HepG2 (cell line): ENCODE measurements at places on chromosomes 1 and 21.
A peak's percentile ranks its signal among the peaks of the same experiment; 100 is the strongest.

- no peak for DNase-seq
Observed at GRCh38 chr1:6962478-6962995, 177.3 kb downstream of the CAMTA1 start.

- no peak for DNase-seq
Observed at GRCh38 chr1:17067069-17067426, 13.2 kb upstream of the SDHB start.

DNA sequence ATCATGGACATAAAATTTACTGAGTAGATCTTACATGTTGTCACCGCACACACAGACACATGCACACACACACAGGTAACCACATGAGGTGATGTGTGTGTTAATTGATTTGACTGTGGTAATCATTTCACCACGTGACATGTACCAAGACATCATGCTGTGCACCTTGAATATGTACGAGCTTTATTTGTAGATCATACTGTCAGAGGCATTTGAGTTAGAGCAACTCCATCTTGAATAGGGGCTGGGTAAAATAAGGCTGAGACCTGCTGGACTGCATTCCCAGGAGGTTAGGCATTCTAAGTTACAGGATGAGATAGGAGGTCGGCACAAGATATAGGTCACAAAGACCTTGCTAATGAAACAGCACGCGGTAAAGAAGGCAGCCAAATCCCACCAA, 31.7 kb upstream of the TRIM17 start:
- DNase-seq = no peak

GRCh38 chr1:8384088-8384487, 66.2 kb downstream of the SLC45A1 start:
- DNase-seq = no peak

DNA sequence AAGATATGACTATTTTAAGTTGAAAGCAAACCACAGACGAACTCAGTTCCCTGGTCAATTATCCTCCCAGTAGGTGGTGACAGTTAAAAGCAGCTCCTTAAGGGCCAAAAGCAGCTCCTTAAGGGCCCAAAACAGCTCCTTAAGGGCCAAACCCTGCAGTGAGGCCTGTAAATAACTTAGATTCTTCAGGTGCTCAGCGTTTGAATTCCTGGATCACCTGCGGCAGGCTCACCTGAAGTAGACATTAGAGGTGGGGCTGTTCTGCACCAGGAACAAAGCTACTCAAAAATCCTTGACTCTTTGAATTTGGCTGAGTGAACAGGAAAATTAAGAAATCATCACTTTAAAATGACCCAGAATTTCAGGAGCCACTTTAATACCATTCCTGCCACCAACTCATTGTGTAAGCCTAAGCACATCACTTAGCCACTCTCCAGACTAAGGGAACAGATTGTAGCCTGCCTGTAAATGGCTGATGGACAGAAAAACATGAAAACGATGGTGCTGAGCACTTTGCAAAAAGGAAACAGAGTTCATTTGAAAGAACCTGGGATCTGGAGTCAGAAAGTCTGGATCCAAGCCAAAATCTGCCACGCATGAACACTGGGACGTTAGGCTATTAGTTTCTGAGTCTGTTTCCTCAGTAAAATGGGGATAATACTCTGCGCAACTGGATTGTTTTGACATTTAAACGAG, 126.9 kb downstream of the LRIG2 start:
- DNase-seq = no peak

DNA sequence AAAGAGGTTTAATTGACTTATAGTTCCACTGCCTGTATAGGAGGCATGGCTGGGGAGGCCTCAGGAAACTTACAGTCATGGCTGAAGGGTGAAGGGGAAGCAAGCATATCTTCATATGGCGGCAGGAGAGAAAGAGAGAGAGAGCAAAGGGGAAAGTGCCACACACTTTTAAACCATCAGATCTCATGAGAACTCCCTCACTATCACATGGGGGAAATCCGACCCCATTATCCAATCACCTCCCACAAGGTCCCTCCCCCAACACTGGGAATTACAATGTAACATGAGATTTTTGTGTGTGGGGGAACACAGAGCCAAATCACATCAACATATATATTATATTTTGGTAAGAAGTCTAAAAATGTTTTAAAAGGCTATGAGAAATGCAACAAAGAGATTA, 27.2 kb downstream of the FABP3 start:
- DNase-seq = no peak

- DNase-seq = no peak
Observed at GRCh38 chr1:78297836-78298235, 192.9 kb upstream of the PTGFR start.

DNA sequence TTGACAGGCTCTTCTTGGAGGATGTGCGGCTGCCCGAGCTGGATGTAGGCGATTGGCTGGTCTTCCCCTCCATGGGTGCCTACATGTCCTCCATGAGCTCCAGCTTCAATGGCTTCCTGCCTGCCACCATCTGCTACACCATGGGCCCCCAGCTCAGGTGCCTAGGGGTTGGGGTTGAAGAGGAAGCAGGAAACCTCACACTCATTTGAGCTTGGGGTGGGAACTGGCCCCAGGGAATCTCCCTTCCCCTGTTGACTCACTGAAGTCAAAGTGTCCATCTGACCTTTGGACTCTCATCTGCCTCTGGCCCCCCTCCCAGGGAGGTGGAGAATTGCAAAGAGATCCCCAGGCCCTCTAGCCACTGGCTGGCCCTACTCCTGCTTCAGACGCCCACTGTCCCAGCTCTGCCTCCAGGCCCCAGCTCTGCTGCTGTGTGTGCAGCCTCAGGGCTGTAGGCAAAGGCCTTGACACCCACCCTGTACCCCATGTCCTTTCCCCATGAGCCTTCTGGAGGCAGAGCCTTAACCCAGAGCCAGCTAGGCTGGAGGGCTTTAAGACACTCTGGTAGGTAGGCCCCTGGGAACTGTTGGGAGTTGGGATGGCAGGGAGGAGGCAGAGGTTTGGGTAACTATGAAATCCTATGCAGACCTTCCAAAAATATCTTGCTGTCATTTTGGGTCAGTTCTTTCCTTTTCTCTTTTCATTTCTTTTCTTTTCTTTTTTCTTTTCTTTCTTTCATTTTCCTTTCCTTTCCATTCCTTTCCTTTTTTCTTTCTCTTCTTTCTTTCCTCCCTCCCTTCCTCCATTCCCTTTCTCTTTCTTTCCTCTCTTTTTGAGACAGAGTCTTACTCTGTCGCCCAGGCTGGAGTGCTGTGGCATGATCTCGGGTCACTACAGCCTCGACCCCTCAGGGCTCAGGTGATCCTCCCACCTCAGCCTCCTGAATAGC, 66.9 kb upstream of the TINAGL1 start:
- DNase-seq = peak; percentile 95

- DNase-seq = no peak
Observed at GRCh38 chr1:29156543-29157268, 25.0 kb downstream of the SRSF4 start.

GRCh38 chr1:81452693-81453366, 347.9 kb upstream of the ADGRL2 start:
- DNase-seq = no peak

- no peak for DNase-seq
Observed at GRCh38 chr21:30072496-30072895, 94.1 kb downstream of the CLDN17 start.

DNA sequence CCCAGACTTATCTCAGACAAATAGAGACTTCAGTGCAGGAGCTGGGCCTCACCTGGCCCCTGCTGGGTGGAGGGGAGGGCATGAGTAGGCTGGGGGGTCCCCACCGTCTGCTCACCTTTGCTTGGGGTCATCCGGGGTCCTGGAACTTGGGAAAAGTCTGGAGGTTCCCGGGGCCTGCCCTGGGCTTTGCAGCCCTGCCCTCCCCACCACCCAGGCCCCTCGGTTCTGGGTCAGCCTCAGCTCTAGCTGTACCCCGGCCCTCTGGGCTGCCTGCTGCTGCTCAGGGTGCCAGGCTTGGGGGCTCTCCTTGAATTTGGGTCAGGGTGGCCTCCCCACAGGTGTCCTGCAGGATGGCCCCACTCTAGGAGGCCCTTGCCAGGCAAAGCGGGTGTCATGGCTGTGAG, 2.4 kb upstream of the TMEM52 start:
- DNase-seq = no peak

DNA sequence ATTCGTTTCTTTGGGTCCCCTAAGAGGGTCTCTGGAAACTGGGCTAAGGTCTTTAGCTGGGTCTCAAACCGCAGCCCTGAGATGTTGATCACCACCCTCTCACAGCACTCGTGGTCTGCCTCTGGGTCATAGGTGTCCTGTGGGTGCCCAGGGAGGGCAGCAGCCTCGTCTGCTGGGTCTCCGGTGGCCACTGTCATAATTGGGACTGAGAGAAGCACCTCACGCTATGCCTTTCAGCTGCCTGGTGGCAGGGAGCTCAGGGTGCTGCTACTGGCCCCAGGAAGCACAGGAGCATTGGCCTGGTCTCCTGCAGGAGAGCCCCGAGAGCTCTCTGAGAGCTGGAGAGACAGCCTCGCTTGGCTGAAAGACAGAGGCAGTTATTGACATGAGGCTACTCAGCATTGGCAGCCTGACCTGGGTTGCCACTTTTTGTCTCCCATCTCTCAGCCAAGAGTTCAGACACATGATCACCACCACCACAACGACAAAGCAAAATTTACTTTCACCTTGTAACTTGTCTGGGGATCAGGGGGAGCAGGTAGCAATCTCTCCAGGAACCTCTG, 1.5 kb downstream of the KCNA2 start:
- no peak for DNase-seq

DNA sequence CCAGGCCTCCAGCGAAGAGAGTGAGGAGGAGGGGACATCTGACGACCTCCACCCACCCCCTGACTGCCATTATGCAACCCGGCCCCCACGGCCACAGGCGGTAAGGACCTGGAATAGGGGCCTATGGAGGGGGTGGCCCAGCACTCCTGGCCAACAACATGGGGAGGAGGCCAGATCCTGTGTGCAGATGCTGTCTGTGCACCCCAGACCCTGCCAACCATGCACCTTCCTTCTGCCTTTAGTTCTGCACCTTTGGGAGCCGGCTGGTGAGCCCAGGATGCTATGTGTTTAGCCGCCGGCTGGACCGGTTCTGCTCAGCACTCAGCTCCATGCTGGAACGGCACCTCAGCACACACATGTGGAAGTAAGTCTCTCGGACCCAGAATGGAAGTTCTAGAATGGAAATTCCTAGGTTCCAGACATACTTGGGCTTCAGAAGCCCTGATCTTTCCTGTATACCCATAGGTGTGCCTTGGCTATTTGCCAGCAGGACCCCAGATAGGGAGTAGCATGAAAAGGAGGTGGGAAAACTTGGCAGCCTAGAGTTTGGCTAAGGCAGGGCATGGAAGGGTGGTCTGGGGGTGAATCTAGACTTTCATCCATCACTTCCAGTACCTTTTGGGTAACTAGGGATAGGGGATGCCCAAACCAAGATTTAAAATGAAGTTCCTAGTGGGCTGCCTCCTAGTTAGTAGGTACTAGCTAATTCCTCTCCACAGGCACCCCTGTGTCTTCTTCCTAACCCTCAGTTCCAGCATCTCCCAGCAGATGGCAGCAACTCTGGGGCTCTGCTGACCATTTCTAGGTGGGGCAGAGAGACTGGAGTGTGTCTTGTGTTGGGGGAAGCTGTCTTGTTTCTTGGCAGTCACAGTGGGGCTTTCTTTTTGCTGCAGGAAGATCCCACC, 3.6 kb upstream of the CYB561D1 start:
- DNase-seq = peak; percentile 45

DNA sequence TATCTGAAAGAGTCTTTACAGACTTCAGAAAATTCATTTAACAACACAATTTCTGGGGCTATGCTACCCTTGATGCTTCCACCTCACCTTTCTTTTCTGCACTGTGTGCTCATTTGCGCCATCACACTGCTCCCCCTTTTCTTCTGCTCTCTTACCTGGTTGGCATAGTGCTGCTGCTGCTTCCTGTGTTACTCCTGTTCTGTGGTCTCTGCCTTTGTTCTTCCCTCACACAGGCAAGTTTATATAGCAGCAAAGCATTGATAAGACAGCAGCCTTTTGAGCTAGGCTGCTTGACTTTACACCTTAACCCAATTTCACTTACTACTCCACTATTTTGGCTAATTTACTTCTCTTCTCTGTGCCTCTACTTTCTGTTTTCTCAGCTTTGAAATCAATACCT, 18.3 kb downstream of the SGIP1 start:
- no peak for DNase-seq

DNA sequence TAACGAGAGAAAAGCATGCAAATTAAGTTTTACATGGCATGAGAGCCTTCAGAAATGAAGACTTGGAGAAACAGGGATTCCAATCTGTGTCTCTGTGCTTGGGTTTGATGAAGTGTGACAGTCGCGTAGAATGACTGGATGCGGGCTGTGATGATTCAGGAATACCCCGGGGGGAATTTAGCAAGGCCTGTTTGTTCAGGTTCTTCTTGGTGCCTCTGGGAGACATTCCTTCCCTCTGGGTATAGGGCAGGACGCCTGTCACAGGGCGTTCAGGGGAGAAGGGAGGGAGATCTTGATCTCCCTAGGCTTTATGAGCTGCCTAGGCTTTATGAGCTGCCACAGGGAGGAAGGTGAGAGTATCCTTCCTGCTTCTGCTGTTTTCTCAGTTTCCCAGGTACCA, 36.6 kb downstream of the DOP1B start:
- DNase-seq = no peak

DNA sequence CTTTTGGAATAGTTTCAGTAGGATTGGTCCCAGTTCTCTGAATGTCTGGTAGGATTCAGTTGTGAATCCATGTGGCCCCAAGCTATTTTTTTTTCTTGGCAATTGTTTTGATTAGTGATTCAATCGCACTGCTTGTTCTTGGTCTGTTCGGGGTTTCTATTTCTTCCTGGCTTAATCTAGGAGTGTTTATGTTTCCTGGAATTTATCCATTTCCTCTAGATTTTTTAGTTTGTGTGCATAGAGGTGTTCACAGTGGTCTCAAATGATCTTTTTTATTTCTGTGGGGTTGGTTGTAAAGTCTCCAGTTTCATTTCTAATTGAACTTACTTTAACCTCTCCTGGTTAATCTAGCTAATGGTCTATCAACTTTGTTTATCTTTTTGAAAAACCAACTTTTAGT, 117.6 kb downstream of the NME7 start:
- DNase-seq = no peak

DNA sequence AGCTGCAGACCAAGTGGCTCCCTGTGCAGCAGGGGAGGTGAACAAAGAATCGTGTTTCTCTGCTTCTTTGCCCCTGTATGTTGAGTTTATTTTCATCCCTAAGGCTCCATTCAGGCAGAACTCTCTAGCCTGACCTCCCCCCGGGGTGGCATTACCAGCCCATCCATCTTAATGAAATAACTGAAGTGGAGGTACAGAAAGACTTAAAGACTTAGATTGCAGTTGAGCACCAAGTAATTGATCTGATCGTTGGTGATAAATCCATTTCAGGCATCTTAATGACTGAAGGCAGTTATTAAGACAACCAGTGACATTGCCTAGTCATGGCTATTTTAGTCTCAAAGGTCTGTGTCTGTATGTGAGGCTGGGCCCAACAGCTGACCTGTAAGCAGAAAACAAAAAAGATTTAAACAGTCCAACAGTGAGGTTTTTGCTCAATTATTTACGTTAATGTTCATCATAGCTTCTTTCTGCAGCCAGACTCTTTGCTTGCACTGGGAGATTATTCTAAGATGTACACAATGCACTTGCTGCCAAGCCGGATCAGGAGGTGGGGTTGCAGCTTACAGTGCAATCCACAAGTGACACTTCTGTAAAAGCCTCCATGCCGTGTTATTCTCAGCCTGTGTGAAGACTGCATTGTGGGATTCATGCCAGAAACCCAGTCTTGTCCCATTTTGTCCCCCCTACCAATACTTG, 363.0 kb upstream of the DUSP10 start:
- no peak for DNase-seq
